Stimulated activated CD4-positive, alpha-beta T cell treated with anti-CD3 and anti-CD28 coated beads, Interleukin-15, amount 100 ng/mL, for 1 hour (primary cell): ENCODE measurements at places on chromosomes 2 and 18.
A peak's percentile ranks its signal among the peaks of the same experiment; 100 is the strongest.

DNA sequence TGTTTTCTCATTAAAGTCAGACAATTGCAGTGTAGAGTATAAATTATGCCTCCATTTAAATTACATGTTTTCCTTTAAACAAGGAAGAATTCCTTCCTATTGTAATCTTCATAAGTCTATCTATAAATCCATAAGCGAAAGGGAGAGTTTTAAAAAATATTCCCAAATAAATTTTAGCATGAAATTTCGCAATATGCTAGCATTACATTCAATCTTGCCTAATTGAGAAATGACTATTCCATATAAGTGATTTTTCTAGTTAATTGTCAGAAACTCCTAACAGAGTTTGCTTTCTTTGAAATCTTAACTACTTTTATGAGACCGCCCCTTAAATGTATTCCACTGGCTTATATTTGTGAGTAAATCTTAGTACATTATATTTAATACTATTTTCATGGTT is 133.1 kb upstream of the CRIM1 start:
- no peak for DNase-seq

DNA sequence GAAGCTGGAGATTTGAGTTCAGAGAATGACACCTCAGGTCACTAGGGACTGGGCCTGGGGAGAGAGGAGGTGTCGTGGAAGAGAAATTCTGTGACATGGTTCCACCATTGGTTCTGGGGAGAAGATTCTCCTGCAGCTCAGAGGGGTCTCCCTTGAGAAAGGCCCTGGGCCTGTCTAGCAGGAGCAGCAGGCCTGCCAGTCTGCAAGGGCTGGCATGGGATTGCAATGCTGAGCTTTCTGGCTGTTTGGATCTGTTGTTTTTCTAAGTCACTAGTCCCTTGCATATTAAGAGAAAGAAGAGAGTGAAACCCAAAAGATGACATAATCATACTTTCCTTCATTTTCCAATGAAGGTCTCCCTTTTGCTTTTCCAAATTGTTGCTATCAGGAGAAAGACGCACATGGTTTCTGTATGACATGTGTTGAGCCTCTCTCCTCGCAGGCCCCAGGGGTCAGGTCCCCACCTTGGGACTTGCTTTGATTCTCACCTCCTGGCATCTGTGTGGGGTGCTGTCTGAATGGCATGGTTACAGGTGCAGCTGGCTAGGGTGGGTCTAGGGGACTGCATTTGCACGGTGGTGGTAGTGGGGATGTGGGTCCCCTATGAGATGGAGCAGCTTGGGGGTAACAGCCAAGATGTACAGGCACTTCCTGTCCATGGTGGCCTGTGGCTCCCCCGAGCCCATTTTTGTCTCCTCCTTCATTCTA is 117.8 kb downstream of the GLI2 start:
- DNase-seq, result no peak

DNA sequence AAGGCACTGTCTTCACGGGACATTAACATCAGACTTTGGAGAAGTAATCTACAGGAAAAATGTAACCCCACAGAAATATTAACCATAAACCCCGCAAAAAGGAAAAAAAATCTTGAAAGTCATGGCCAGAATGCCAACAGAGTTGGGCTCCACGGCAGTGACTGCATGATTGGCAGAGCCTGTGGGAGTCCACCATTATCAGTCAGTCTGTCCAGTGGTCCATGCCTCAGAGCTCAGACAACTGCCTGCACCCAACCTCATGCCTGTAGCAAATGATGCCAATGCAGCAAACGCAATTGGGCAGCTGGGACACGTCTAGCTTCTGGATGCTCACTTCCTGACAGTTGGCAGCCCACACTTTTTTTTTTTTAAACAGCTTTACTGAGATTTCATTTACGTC is 5.1 kb upstream of the PPIG start:
- DNase-seq, result no peak

DNA sequence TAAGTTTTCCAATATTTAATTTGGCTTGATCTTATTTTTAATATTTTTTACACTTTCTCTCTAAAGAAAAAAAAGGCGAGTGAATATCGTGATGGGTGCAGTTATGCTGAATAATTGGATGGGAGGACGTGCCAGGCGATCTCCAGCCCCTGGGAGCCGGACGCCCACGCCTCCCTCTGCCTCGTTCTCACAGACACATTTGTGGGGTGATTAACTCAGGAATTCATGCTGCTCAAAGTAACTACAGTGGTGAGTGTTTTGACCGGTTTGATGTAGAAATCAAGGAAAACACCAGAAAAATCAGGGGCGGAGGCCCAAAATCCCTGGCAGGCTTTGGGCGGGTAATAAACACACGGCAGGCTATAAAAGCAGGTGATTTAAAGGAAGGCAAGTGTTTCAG is 736.8 kb upstream of the SALL3 start:
- DNase-seq, result no peak

DNA sequence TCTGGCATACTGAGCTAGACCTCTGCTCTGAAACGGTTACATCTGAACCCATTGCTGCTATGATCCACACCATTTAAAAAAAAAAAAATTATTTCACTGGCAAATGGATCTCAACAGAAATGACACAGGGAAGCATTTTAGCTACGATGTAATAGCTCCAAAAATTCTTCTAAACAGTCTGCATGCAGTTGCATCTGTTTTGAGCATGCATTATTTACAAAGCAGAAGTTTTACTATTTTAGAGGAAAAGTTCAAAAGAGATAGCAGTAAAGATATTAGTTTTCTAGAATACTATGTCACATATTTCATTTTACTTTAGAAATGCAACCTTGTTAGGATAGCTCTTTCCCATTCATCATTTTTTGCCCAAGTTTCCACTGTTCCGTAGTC is 265.7 kb downstream of the MEIS1 start:
- DNase-seq, result no peak

DNA sequence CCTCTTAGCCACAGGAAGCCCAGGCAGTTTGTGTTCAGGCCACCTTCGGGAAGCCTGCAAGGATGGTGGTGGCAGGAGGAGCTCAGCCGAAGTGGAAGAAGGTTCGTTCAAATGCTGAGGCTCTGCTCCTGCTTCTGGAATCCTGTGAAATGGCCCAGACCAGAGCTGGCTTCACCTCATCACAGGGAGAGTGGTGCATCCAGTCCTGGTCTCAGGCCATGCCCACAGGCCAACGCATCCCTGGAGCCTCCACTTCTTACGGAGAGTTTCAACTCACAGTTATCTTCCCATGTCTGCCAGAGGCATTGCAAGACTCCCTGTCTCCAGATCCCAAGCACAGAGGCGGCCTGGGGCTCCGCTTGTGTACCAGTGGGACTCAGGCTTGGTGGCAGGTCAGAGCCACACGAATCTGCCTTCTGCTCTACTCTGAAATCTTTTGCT is 82.3 kb downstream of the NDUFA10 start:
- no peak for DNase-seq

DNA sequence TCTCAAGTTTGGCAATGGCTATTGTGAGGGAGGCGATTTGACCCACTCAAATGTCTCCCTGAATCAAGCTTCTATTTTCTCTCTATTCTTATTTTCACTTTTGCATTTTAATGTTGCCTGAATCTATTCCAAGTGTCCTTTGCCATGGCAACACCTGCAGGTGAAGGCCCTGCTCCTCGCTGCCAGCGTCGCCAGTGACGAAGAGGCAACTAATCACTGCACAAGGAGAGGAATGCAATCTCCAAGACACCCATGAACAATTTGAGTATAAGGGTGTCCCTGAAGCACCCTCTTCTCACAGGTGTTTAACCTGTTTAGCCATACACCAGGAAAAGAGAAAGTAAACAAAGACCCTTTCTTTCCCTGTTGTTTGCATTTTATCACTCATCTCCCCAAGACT is 165.6 kb upstream of the VRK2 start:
- no peak for DNase-seq

DNA sequence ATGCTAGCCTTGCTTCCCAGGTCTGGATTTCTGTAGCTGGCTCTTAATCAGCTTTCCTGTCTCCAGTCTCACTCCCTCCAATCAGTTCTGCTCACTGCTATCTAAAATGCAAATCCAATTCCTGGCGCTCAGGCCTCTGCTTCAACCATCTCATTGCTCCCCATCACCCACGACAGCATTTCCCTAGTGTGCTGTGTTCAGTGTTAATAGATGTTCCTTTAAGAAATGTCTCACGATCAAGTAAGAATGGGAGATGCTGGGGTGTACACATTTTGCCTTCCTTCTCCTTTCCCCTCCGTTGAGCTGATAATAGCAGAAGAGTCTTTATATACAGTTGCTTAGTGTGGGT is 1.6 kb upstream of the PUM2 start:
- DNase-seq, result no peak

DNA sequence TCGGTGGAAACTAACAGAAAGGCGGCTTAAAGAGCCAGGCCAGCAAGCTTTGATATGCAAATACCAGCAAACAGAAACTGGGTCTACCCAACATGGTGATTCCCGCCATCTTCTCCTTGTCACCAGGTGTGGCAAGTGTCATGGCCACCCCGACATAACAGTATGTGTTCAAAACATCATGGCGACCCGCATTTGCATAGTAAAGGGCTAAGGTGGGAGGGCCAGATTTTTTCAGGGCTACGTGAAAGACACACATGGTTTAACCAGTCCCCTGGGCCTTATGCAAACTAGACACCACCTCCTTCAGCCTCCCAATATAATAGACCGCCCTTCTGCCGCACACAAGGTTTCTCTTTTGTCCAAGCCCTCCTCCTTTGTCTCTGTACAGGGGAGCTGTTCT is 260.4 kb downstream of the METTL4 start:
- DNase-seq, result no peak

- peak; percentile 28 for DNase-seq
Observed at GRCh38 chr2:108612514-108613183, 78.4 kb downstream of the LIMS1 start.

GRCh38 chr2:174581491-174581890 is 16.1 kb downstream of the WIPF1 start:
- DNase-seq, result no peak

- no peak for DNase-seq
Observed at GRCh38 chr2:174051741-174052583, 86.8 kb upstream of the SP3 start.

- DNase-seq, result no peak
Observed at GRCh38 chr2:6993229-6993640, 76.0 kb downstream of the RNF144A start.

GRCh38 chr2:86347401-86347800 is 10.0 kb upstream of the REEP1 start:
- no peak for DNase-seq

DNA sequence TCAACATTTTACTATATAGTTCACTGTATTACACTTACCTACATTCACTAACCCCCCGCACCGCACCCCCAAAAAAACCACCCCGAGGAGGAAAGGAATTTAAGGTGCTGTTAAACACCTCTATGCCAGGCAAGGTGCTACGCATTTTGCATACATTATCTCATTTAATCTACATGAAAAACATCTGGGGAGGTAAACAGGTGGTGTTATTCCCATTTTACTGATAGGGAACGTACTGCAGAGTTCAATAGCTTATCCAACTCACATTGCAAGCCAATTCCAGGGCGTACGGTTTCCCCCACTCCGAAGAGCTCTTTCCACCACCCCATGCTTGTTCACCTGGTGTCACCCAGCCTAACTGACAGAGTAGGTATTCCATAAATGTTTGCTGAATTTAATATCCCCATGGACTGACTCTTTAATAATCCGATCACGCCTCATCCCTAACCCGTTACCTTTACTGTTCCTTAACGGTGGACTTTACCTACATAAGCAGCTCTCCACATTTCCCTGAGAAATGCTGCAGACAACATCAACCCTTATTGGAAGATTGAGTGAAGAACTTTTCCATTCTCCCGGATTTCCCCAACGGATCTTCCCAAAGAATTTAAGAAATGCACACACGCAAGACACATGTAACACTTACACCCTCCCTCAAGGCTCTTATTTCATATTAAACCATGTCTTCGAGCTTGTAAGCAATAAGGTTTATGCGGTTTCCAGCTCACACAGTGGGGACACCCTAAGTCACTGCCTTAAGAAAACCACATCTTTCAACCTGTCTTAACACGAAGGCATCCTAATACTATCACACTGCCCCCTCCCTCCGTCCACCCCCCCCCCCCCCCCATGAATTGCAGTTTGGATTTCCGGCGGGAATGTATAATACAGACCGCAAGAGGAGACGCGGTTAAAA is 1.2 kb downstream of the RAPH1 start:
- DNase-seq, result no peak

DNA sequence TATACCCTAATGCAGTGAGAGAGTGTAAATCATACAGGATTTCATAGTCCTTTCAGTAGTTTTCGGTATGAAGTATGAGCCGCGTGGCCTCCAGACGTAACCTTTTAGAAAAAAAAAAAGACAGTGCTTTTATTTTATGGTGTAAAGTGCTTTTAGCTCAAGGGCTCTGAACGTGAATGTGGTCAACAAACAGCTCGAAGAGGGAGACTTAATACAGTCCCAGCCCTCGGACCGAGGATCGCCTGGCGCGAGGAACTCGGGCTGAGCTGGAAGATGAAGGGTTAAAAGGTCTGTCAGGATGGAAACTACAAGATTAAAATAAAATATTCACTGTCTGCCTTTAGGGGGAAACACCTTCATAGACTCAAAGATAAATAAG is 4.0 kb upstream of the BCL11A start:
- no peak for DNase-seq
